Fibroblast of skin of scalp (primary cell): ENCODE measurements at places on chromosomes 11 and 22.

GRCh38 chr22:37852418-37852817 is 3.2 kb downstream of the EIF3L start:
- no peak for DNase-seq

GRCh38 chr11:17408026-17408425 is 19.6 kb upstream of the KCNJ11 start:
- DNase-seq: no peak

GRCh38 chr11:103609117-103610066 is 427.0 kb upstream of the DDI1 start:
- peak; percentile 94 for DNase-seq

DNA sequence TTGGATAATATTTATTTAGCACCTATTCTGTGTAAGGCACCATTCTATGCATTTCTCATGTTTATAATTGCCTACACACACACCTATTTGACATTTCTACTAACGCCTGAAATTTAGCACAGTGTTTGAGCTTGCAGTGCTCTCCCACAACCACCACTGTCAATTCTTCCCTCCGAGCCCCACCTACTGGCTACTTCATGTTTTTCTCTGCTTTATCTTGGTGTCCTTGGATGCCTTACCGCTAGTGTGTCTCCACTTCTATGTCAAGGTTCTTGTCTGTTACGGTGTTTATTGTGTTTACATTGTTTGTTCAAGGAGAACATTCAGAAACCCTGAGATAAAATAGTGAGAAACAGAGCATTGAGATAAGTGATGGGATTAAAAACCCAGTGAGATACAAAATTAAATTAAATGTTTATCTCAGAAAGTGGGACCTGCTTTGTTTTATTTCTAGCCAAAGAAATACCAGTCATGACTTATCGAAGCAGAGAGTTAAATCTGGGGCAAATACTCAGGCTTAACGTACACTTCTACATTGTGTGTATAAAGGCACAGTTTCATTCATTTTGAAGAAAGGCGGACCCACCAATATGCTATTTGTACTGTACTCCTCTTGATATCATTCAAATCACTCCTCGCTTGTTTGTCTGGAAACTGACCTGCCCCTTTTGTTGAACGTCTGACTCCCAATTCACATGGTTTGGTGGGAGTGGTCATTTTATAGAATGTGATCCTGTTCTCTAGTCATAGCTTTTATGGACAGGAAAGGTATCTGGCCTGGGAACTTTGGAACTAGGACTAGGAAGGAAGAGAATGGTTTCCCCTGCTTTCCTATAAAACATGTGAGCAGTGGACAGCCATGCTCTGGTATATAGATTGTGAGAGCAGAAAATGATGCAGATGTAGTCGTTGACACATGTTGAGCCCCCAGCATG is 39.2 kb upstream of the SLC36A4 start:
- peak; percentile 42 for DNase-seq
